ENCODE measurements at places on chromosomes 7 and 10. TPM values are rescaled to one million over a fixed set of nuclear protein-coding genes. Genes with fewer than 3 reads are reported as not detected.

SCRN1 gene
- 128 TPM for total RNA-seq

GRCh38 chr7:45026984-45027773 is 27.2 kb downstream of the CCM2 start:
- DNase-seq = no peak

CTAGE4 gene
- 0.15 TPM for total RNA-seq

POLR1F gene
- total RNA-seq = 61.5 TPM

VPS37D gene
- 6.3 TPM for total RNA-seq

CFAP70 gene
- 0.18 TPM for total RNA-seq

GRCh38 chr7:28190077-28190710 is 9.6 kb upstream of the JAZF1 start:
- no peak for DNase-seq

PILRA gene
- 0.54 TPM for total RNA-seq

DNA sequence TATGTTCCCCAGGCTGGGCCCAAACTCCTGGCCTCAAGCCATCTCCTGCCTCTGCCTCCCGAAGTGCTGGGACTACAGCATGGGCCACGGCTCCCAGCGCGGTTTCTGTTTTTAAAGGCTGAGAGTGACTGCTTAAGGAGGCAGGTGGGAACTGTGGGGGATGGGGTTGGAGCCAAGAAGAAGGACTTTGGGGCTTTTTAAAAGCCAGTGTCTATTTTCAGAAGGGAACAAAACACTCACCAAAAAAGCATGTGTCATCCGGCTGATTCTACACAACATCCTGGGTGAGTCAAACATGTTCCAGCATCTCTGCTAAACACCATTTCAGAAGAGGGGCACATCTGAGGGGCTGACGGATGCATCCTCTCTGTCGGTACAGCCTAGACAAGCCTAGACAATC is 824.5 kb downstream of the TYW1 start:
- DNase-seq = peak; percentile 36

GRCh38 chr10:21263263-21263803 is 262.1 kb downstream of the SKIDA1 start:
- DNase-seq = no peak

DNA sequence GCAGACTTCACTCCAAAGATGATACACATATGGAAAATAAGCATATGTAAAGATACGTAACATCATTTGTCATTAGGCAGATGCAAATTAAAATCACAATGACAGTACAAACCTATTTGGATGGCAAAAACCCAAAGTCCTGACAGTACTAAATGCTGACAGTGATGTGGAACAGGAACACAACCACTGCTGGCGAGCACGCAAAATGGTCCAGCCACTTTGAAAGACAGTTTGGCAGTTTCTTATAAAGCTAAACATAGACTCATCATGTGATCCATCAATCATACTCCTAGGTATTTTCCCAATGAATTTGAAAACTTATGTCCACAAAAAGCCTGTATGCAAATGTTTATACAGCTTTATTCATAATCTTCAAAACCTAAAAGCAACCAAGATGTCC is 200.7 kb downstream of the RAMP3 start:
- no peak for DNase-seq

- no peak for DNase-seq
These were observed at the start of gene NANOS1 for GRCh38 chr10:119029613-119030420. Gene NANOS1, plus strand, starts transcription at chr10:119029714. Its CDS starts 88 bp downstream, at chr10:119029802.

GRCh38 chr10:86693721-86694369 is 25.5 kb downstream of the LDB3 start:
- no peak for DNase-seq

GRCh38 chr10:133616371-133617130 is 10.0 kb downstream of the FRG2B start:
- no peak for DNase-seq

GRCh38 chr7:50246551-50246950 is 58.0 kb upstream of the IKZF1 start:
- no peak for DNase-seq

ABCB8 gene
- 25.2 TPM for total RNA-seq

DNA sequence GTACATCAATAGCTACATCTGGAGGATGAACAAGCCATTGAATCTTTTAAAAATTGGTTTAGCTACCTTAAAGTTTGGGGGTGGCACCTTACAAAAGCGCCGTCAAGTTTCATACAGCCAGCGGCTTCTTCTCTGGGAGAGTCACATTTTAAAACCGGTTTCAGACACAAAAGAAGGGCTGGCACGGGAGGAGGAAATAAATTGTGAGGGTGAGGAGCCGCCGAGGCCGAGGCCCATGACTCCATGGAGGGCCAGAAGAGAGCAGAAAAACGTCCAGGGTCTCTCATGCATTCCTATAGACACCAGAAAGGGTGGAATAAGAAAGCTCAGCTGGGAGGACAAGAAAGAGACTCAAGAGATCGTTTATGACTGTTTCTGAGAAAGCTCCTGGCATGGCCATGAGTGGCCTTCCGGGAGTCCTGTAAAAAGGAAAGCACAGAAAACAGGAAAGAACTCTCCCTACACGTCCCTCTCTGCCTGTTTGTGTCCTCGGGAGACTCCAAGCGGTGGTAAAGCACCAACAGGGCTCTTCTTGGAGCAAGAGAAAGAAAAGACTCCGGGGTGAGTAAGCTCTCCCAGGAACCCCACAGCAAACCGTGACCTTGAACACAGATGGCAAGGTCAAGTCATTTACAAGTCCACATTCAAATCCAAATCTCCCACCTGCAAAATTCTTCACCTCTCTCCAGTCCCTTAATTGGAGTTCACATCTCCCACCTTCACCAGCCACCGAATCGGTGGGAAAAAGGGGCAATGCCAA is 1.8 kb downstream of the FRAT2 start:
- peak; percentile 75 for DNase-seq

GRCh38 chr7:48110868-48111267 is 21.8 kb downstream of the UPP1 start:
- DNase-seq = no peak

DNA sequence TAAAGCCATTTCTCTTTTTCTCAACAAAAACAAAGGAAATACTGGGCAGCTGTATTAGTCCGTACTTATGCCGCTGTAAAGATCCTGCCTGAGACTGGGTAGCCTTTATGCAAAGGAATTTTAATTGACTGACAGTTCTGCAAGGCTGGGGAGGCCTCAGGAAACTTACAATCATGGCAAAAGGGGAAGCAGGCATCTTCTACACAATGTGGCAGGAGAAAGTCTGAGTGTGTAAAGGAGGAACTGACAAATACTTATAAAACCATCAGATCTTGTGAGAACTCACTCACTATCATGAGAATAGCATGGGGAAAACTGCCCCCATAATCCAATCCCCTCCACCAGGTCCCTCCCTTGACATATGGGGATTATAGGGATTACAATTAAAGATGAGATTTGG is 264.3 kb downstream of the SEMA3A start:
- DNase-seq = no peak

DNA sequence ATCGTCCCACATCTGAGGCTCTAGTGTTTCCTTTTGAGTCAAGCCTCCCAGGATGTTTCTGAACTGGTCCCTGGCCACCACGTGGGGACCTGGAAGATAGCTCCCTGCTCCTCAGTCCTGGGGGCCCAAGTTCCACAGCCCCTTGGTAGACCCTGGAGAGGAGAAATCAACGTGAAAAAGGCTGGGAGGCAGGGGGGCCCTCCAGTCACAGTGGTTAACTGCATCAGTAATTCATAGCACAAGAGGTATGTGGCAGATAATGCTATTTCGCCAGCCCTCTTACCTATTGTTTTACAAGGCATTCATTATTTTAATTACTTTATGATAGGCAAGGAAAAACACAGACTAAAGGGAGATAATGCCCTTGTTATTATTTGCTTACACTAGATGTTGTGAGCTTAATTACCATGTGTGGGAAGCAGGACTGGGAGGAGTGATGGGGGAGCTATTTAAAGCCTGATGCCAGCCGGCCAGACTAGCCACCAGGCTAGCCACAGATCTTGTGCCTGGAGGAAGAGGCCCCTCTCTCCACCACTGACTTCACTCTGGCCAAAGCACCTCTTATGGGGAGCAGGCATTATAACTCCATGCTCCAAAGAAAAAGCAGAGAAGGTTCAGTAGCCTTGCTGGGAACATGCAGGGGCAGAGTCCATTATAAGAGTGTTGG is 230.7 kb downstream of the KCNMA1 start:
- no peak for DNase-seq

DNA sequence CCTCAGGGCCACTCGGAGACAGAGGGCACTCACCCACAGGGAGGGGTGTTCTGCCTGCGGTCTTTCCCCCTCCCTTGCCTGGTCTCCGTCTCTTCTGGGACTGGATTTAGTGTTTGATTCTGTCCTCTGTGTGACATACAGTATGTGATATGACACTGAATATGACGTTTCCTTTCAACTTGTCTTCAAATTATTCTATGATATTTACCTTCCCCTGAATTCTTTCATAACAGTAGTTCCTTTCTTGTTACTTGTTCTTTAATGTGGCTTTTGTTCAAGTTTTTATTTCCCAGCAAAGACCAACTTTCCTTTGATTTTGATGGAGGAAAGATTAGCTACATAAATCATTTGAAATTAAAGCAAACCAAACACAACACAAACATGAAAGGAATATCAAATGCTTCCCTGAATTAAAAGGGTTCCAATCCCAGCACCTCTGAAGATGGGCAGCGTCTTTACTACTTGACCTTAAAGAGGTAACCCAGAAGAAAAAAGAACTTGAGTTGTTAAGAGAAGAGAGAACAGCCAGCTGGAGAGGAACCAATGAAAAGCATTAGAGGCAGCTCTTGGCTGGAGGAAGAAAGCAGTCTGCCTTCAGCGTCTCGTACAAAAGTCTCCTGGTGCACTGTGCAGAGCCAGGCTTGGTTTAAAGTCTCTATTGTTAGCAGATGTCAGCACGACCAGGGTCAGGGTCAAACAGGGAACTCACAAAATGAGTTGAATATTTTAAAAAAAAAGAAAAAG is 18.3 kb upstream of the RHEB start:
- DNase-seq = no peak

GRCh38 chr10:909831-910230 is 21.7 kb downstream of the LARP4B start:
- no peak for DNase-seq

DNA sequence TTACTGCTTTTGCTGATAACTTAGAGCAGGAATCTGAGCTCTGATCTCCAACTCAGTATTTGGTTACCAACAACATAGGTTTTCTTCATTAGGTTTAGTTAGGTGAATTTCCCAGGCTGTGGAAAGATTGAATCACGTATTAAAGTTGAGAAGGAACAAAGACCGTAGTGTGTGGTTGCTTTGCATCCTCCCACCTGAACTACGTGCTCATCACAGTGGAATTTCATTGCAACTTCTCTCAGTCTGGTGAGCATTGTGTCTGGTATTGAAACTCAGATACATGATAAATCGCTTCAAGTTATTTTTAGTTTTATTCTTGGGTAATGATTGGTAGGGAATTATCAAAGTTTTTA is 139.4 kb upstream of the AKR1E2 start:
- peak; percentile 25 for DNase-seq

DNA sequence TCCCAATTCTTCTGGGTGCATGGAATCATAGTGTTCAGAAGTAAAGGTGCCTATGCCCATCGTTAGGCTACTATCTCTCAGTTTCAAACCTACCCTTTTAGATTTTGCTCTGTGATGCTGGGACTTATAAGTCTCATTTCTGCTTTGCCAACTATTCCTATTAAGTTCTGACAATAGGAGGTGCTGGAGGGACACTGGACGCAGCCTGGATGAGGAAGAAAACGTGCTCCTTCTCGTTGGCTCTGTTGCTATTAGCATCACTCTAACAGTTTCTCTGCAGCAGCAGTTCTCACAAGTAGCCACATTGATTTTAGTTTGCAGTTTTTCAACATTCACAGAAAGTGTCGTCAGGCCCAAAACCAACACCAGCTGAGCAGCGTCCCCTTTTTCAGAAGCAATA is 72.4 kb downstream of the ABCC2 start:
- peak; percentile 76 for DNase-seq

DNA sequence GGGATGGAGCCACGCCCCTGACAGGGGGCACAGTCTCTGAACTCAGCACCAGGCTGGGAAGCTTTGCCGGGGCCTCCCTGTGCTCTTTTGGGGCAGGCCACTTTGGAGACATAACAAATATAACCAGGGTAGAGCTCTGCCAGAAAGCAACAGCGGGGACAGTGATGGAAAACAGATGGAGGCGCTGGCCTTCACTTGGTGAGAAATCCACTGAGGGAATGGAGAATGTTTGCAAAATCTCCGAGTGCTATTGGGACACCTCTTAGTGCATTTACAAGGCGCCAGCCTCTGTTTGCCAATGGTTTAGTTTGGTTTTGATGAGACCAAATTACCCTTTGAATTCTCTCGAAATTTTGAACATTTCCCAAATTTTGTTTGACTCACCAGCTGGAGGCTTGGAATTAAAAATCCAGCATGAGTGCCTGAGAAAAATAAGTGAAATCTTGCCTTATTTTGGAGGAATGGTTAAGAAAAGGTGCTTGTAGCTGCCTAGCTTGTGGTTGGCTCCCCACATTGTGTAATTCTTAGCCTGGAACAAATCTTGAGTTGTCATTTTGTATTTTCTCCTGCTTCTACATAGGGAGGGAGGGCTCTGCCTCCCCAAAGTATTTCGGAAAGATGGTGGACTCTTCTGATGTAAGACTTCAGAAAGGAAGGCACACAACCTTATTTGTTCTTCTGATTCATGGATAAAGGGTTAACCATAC is 980.5 kb downstream of the LRMDA start:
- no peak for DNase-seq

- DNase-seq = no peak
These were observed 18.4 kb downstream of the ADAM8 start for GRCh38 chr10:133258066-133258817.

ASB4 gene
- not detected for total RNA-seq

DNA sequence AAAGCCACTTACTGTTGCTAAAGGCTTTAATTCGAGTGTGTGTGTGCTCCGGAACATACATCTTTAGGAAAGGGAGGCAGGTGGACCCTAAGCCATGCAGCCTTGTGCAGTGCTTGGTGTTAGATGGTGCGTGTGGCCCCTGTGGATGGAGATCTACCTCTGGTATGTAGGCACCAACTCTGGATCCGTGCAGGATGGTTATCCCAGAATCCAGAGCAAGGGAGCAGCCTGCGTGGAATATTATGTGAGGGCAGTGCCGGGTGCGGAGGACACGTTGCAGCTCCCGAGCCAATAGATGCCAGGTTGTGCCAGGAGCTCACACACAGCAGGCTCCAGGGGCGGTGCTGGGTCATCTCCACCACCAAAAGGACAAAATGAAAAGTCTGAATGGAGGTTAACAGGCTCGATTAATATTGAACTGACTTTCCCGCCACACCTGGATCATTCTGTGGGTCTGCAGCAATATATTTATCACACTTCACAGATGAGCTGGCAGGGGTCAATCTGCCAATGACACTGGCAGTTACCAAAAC is 143.0 kb upstream of the NPS start:
- no peak for DNase-seq
